SHP77 (cell line): ENCODE measurements at places on chromosomes 4 and X.

- DNase-seq, result no peak
Observed at GRCh38 chr4:142893012-142893411, 46.9 kb upstream of the INPP4B start.

DNA sequence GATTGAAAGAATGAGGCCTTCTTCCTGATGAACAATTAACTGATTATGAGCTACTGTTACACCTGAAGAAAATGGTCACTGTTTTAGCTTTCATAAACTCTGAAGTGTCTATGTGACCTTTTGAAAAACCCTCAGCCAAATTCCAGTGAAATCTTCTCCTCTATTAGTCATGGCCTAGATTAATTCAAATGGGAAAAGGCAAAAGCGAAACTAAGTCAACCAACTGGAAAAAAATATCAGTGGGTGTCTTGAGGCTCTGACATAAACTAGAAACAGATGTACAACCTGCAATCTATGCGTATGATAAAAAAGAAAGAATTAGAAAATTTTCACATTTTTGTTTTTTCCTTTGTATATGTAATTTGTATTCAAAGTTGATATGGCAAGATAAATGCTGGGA, 169.4 kb upstream of the BANK1 start:
- no peak for DNase-seq

DNA sequence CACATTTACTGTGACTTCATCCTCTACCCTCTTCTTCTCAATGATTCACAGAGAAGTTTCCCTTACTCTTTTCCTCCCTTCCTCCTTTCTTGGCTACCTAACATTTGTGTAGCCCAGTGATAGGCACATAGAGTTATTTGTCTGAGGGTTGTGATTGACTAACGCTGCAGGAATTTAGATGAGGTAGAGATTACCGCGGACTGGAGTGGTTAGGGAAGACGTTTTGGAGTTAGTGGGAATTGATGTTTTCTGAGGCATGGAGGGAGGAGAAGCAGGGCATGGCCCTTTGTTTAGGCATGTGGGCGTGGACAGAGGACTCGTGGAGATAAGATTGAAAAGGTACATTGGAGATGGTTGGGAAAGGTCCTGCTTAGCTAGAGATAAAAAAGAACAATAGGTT, 246.7 kb downstream of the GPAT3 start:
- DNase-seq, result no peak

GRCh38 chrX:3226087-3226486, 120.4 kb downstream of the MXRA5 start:
- no peak for DNase-seq
